Naive B cell (primary cell): ENCODE measurements at places on chromosomes 6 and 20. TPM values are rescaled to one million over a fixed set of nuclear protein-coding genes. Genes with fewer than 3 reads are reported as not detected.

KCNS1 gene
- not detected for polyA plus RNA-seq

PDYN gene
- not detected for polyA plus RNA-seq

NR2E1 gene
- polyA plus RNA-seq, result not detected

SLC18B1 gene
- polyA plus RNA-seq, result 31.3 TPM

DNA sequence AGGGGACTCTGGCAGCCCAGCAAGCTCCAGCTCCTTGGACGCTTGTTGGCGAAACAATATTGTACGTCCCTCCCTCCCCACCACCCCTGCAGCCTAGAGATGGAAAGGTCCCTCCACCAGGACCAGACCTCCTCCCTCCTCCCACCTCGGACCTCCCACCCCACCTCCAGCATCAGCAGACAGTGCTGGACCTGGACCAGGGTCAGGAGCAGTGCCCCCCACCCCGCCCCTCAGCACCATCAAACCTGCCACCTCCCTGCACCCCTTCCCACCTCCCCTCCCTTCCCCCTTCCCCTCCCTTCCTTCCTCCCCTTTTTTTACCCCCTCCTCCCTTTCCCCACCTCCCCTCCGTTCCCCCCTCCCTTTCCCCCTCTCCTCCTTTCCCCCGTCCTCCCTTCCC, 98.4 kb downstream of the TAF4 start:
- DNase-seq, result no peak

GRCh38 chr6:86913795-86914194, 23.5 kb upstream of the HTR1E start:
- no peak for DNase-seq

GRCh38 chr6:146503096-146503495, 40.5 kb upstream of the RAB32 start:
- no peak for DNase-seq

DNA sequence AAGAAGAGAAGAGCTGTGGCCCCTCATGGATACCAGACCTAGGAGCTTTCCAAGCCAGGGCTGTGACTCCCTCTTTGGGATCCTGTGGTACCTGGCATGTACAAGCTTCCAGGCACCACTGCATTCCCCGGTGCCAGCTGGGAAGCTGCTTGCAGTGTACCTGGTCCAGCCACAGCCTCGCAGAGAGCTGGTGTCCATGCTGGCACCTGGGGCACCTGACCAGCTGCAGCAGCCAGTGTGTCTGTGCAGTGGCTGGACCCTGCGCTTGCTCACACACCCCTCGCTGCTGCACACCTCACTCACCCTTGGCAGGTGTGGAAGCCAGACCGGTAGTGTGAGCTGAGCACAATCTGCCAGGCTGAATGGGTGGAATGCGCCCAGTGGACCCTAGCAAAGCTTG, 190.9 kb upstream of the MAN1A1 start:
- no peak for DNase-seq

GRCh38 chr6:105769987-105770386, 316.1 kb upstream of the PRDM1 start:
- DNase-seq, result no peak
